H1 (cell line): ENCODE measurements at places on chromosomes 2 and 18.

DNA sequence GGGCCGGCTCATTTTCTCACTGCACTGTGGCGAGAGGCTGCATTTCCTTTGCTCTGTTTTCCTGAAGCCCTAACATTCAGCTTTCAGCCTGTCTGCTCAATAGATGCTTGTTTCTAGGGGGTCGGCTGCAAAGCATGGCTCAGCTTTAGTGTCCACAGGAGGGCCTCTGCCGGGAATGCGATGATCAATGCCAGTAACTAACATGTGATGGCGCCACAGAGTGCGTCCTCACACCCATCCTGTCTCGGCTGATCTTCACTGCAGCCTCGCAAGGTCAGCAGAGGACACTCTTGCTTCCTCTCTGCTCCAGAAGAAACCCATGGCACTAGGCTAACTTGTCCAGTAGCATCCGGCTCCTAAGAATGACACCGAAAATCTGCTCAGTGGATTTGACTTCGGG, 156.4 kb upstream of the PXDN start:
- peak; percentile 72 for DNase-seq

DNA sequence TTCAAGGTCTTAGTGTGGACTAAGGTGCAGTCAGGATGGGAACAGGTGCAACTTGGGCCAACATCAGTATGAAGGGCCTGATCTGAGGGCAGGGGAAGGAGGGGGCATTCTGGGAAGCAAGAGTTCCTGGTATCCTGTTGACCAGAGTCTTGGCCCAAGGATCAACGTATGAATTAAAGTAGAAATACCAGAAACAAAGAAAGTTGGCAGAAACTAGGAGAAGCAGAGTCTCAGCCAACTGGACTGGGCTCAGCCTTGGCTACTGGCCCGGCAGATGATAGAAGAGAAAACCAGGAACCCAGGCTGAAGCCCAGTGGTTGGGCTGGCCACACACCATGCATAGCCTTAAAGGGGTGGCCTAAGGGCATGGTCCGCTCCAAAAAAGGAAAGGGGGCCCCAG, 2.3 kb downstream of the CETN1 start:
- DNase-seq: no peak

DNA sequence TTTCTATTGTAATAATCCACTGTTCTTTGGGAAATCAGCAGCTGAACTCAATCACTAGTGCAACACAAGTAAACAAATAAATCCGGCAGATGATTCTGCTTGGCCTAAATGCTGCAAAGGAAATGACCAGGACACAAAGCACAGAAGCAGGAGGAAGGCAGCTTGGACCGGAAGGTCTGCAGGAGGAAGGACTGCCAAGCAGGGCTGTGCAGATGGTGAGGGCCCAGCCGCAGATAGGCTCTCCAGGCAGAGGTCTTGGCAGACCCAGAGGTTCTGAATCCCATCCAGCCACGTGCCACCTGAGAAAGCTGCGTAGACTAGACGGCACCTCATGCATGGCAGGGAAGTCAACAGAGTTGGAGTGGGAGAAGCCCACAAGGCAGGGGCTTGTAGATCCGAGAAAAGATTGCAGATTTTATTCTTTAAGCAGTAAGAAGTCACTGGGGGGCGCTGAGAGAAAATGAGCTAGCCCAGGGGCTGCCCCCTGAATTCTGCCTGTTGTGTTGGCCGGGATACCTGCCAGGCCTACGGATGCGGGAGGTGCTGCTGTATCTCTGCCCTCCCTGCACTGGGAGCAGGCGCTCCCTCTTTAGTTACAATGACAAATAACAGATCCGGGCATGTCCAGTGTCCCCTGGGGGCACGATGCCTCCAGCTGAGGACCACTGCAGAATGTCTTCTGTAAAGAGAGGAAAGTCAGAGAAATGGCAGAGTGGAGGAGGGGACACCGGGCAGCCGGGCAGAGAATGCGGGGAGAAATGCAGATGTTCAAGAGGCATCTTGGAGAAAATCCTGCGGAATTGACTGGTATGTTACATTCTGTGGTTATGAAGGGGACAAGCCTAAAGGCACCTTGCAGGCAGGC, 153.5 kb downstream of the PXDN start:
- peak; percentile 65 for DNase-seq

GRCh38 chr18:31500051-31500688, 2.2 kb downstream of the DSG2 start:
- no peak for DNase-seq

- no peak for DNase-seq
Measured at GRCh38 chr2:207135801-207136457, 29.8 kb downstream of the KLF7 start.

DNA sequence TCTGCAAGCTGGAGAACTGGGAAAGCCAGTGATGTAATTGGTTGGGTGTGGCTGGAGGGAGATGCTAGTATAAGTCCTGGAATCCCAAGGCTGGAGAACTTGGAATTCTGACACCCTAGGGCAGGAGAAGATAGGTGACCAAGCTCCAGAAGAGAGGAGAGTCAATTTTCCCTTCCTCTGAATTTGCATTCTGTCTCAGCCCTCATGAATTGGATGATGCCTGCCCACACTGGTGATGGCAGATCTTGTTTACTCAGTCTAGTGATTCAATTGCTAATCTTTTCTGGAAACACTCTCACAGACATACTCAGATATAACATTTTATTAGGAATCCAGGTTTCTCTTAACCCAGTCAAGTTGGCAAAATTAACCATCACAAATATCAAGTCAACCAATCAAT, 287.2 kb downstream of the RDH14 start:
- DNase-seq: no peak

DNA sequence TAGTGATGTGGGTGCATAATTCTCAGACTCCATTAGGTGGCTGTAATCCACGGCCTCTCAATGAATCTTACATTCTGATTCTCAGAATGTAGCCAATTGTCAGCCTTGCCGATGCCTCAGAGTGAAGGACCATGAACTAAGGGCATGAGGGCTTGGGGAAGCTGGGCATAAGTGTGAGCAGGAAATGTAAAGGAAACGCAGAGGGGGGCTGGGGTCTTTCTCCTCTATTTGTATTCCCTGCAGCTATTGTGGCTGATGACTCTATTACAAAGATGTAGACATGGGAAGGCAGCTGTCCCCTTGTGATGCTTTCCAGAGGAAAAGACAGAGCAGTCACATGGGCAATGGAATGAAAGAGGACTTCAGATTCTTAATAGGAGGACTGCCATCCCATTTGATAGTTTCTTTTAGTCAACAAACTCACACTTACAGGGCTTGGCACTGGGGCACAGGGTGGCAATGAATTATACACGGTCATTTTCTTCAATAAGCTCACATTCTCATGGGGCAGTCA, 353.2 kb upstream of the PKDCC start:
- no peak for DNase-seq

- no peak for DNase-seq
Measured at GRCh38 chr2:240412975-240413812, 22.3 kb upstream of the GPC1 start.

GRCh38 chr2:113391073-113391472, 46.4 kb upstream of the ZNG1B start:
- no peak for DNase-seq

GRCh38 chr2:28981016-28981441, at the start of gene TOGARAM2:
Gene TOGARAM2 (plus strand): TSS chr2:28981298. CDS start chr2:28994835, 13,537 bp downstream.
- DNase-seq: no peak

- no peak for DNase-seq
Measured at GRCh38 chr2:132909427-132909826, 239.4 kb upstream of the LYPD1 start.

DNA sequence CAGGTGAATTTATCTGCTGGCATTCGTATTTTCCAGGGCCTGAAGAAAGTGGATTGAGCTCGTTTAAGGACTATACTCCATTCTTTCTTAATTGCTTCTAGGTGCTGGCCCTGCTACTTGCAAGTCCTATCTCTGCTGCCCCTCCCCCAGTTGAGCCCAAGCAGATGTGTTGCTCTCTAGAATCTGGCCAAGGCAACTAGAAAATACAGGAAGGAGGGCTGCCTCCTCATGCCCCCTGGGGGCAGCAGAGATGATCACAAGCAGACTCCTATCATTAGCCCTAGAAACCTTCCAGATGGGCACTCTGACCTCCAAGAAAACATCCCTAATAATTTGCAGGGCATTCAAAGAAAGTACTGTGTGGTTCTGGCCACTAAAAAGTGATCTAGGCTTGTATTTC, 72.5 kb upstream of the CYP26B1 start:
- DNase-seq: peak; percentile 67

GRCh38 chr18:35827903-35828275, 144.6 kb upstream of the RMP24 start:
- no peak for DNase-seq
